Kidney capillary endothelial cell (primary cell): ENCODE measurements at places on chromosomes 1 and 21.
A peak's percentile ranks its signal among the peaks of the same experiment; 100 is the strongest.

DNA sequence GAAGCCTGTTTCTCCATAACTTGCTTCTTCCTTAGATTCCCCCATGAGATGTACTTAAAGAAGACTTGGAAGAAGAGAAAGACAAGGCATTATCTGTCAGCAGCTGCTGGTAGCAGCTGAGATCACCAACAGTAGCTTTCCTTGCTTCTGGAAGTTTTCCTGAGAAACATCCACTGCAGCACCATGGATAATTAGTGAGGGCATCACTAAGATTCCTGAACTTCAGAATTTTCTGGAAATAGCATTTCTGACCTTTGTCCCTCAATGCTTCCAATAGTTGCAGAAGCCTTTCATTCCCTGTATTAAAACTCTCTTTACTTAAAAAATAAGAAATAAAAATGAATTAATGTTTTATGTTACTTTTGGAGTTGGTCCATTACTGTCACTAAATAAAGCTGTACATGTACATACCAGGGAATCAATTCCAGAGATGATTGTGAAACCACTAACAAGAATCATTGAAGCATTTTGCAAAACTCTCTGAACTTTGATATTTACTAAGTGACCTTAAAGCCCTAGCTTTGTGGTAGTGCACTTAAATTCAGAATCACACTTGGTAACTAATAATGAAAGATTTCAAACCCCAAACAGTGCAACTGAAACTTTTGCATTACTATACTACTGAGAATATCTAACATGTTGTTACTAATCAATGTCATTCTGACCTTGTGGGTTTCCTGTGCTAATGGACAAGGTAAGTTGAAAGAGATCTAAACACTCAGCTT, at the start of gene CFHR4:
TSS of gene CFHR4 (plus strand) at position 538 of the 725 bp plus-strand sequence. CDS start at position 637, 99 bp downstream.
- DNase-seq: no peak

DNA sequence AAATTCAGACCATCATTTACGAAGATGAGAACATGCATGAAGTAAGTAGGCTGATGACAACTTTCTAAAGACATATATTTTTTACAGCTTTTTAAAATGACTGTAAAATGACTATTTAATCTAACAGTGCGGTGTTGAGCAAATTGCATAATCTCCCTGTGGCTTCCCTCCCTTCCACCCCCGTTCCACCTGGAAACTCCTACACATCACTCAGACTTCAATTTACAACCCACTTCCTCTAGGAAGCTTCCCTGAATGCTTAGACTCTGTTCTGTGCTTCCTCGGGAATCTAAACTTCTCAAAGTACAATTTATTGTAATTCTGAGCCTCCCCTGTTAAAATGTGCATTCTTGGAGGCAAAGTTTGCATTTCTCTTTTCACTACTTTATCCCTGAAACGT, 354.9 kb downstream of the DPYD start:
- DNase-seq: no peak

DNA sequence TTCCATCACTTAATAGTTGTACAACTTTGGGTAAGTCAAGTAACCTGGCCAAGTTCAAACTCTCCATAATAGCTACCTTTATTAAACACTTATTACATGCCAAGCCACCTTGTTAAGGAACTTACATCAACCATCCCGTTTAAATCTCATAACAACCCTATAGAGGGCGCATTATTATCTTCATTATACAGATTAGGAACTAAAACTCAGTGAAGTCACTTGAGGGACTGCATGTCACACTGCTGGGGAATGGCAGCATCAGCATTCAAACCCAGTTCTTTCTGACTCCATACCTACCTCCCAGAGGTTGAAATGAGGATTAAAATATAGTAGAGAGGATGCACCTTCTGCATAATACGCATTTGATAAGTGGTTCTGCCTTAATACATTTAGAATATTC, 47.1 kb upstream of the PLA2G2C start:
- no peak for DNase-seq

GRCh38 chr1:232357416-232357815, 272.5 kb downstream of the SIPA1L2 start:
- DNase-seq: no peak

GRCh38 chr1:200330741-200331428, 79.0 kb downstream of the ZNF281 start:
- DNase-seq: no peak

DNA sequence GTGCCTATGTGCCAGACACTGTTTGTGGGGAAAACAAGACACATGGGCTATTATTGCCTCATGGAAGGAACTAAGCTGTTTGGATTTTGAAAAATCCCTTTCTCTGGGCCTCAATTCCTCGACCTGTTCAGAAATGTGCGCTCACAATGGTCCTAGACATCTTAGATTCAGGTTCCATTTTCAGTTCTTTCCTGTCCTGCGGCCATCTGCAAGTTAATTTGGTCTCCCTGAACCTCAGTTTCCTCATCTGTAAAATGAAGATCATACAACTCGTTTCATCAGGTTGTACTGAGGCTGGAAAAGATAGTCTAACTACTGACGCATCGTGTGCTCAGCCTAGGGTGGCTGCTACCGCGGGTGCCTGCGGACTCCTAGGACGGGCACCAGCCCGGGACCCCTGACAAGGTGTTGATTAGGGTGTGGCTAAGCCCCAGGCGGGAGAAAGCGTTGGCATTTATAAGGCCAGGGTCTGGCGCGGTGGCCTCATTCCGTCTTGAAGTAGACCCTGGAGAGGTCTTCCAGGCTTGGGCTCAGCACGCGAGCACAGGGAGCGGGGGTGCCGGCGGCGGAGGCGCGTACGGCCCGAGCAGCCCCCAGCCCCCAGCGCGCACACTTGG, 493 bp upstream of the ELOA start:
- no peak for DNase-seq

DNA sequence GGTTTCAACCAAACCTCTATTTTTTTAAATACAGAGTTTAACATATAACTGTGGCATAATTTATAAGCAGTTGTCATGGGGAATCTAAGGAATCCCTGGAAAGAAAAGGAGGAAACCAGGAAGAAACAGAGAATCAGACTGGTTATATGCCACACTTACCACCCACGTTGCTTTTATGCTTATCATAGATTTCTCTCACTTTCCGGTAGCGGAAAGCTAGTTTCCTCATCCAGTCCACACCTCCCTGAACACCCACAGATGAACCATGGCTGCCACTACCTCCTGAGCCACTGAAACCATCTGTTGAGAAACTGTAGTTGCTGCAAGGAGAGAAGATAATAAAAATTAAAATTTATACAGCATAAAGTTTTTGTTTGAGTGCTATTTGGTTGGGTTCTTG, 33.5 kb downstream of the XKR8 start:
- DNase-seq: no peak

- peak; percentile 50 for DNase-seq
Measured at GRCh38 chr1:19974822-19975416, 4.5 kb downstream of the PLA2G2A start.

DNA sequence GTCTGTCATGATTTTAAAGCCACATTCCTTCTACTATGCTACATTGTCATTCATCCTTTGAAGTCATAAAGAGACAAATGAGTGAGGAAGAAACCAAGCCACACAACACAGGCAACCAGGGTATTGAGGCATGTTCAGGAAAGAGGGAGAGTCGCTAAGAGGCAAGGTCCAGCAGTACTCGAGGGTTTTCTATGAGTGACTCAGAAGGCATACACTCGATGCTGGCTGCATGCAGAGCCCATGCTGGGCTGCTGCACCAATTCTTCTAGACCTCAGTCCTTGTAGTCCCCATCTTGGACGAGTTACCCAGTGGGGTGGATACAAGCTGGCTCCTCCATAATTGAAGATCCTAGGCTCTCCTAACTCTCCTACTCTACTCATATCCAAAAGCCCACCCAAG, 57.6 kb downstream of the OLFML2B start:
- DNase-seq: no peak

DNA sequence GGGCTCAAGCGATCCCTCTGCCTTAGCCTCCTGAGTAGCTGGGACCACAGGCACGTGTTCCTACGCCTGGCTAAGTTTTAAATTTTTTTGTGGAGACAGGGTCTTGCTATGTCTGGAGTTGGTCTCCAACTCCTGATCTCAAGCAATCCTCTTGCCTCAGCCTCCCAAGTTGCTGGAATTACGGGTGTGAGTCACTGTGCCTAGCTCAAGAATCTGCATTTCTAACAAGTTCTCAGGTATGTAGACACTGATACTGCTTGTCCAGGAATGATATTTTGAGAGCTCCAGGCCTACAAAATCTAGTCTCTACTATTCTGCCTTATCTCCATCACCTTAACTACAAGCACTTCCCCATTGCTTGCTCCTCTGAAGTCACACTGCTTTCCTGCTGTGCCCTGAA, 22.3 kb downstream of the ANGPTL7 start:
- no peak for DNase-seq

DNA sequence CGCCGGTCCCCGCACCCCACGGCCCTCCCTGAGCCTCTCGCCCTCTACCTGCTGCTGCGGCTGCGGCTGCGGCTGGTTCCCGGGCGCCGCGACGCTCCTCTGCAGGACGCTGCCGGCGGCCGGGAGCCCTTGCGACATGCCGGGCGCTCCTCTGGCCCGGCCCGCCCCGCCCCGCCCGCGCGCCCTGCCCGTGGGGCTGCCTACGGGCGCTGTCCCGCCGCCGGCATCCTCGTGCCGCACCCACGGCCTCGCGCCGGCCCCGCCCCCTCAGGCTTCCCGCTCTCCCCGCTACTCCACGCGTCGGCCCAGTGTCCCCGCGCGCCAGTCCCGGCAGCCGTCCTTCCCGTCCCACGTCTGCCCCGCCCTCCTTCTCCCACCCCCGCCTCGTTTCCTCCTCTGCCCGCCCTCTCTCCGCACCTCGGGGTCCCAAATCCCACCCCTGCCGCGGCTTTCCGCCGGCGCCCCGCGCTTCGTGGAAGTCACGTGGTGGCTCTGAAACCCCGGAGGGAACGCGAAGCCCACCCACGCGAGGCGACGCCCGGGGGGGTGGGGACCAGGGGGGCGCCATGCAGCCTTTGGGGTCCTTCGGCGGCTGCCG, at the start of gene BATF3:
TSS of gene BATF3 (minus strand) at position 216 of the 598 bp plus-strand sequence. CDS start at position 138, 78 bp downstream.
- no peak for DNase-seq

GRCh38 chr1:164787834-164788231, 228.8 kb downstream of the PBX1 start:
- no peak for DNase-seq

- DNase-seq: no peak
Measured at GRCh38 chr21:44854664-44855446, 18.6 kb downstream of the PTTG1IP start.

DNA sequence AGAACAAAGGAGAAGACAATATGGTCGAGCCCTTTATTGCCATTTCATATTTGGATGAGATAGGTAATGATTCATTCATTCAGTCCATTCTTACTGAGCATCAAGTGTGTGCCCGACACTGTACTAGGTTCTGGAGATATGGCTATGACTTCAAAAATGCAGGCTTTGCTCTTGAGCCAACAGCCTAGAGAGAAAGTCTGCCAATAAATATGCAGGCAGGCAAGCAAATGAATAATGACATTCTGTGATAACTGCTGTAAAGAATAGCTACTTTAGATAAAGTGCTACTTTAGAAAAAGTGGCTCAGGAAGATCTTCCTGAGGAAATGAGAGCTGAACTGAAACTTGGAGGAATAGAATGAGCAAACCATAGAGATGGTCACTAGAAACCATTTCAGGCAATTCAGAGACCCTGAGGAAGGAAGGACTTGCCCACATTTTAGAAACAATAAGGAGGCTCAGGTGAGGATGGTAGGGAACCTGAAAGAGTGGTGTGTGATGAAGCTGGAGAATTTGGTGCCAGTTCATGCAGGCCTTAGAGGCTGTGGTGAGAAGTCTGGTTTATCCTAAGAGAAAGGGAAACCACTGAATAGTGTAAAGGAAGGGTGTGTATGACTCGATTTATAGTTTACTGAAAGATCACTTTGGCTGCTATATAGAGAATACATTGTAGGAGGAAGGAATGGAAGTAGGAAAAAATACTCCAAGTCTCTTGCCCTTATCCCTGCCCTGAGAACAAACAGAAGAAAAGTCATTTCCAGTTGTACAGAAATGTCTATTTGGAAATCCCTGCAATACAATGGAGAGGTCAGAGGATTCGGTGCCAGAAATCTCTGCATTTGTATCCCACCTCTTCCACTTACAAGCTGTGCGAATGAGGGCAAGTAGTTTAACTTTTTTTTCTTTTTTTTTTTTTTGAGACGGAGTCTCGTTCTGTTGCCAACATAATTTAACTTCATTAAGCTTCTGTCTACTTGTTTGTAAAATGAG, 167.9 kb downstream of the VPS13D start:
- no peak for DNase-seq

DNA sequence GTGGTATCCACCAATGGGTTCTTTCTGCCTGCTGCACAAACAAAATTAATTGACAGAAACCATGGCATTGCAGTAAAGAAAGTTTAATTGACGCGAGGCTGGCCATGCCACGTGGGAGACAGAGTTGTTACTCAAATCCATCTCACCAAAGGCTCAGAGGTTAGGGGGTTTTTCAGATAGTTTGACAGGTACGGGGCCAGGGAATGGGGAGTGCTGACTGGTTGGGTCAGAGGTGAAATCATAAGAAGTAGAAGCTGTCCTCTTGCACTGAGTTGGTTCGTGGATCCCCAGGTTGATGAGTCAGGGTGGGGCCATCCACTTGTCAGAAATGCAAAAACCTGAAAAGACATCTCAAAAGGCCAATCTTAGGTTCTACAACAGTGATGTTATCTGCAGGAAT, 941 bp upstream of the TBCE start:
- DNase-seq: no peak

GRCh38 chr1:111882559-111882958, 106.9 kb downstream of the KCND3 start:
- no peak for DNase-seq

- DNase-seq: no peak
Measured at GRCh38 chr1:12629985-12630760, 12.2 kb upstream of the DHRS3 start.

DNA sequence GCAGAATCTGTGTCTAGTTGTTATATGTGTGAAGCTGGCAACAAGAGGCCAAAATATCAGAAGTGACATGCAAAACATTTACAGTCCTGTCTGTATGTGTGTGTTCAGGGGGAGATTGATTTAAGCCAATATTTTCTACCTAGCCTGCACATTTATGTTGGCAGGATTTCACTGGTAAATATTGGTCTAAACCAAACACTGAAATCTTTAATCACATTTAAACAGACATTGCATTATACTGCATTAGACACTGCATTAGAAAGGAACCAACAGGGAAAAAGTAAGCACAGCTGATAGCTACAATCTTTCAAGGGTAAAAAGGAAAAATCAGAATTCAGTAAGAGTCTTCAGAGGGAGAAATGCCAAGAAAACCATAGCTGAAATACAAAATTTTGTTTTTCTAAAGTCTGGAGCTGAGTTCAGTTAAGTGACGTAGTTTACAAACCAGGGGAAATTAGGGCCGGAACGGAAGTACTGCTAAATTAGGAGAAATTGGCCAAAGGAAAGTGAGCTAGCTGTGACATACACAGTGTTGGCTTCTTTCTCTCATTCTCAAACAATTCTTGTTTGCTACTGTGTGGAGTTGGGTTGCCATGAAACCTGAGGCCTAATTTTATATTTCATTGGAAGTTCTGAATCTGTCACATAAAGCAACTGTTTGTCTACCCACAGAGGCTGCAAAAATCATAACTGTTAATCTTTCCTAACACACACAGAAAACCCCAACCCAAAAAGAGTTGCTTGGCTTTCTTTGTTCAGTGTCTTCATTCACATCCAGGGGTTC, 217.3 kb upstream of the SGIP1 start:
- DNase-seq: no peak
